GM23248 (cell line): ENCODE measurements at places on chromosomes 5 and 9. TPM values are rescaled to one million over a fixed set of nuclear protein-coding genes. Genes with fewer than 3 reads are reported as not detected.

- H3K4me3 ChIP-seq, result no peak overlapping the region
- DNase-seq, result peak; percentile 26
- peaks cover 8% of the 10 kb centered on the region; the same call in 1 of the 2 replicates for H3K36me3 ChIP-seq
- H3K4me1 ChIP-seq, result peaks cover 10% of the 10 kb centered on the region; the same call in 1 of the 2 replicates
- no peak overlapping the region for H3K27ac ChIP-seq
- H3K27me3 ChIP-seq, result no peaks in the 10 kb centered on the region
Measured at GRCh38 chr5:177452688-177453638, 6.3 kb downstream of the PRR7 start.

The AK6 gene
- 17.0 and 20.0 TPM in 2 replicates for total RNA-seq

DNA sequence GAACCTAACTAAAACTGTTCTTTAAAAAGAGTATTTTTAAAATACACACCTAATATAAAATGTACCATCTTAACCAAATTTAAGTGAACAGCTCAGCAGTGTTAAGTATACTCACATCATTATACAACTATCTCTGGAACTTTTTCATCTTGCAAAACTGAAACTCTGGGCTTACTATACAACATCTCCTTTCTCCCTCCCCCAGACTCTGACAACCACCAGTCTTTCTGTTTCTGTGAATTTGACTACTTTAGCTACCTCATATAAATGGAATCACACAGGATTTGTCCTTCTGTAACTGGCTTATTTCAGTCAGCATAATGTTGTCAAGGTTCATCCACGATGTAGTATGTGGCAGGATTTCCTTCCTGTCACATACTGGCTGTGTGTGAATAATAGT is 93.5 kb downstream of the FOXD1 start:
- peak; percentile 34 for DNase-seq
- no peak overlapping the region for H3K27ac ChIP-seq
- H3K27me3 ChIP-seq, result no peaks in the 10 kb centered on the region

DNA sequence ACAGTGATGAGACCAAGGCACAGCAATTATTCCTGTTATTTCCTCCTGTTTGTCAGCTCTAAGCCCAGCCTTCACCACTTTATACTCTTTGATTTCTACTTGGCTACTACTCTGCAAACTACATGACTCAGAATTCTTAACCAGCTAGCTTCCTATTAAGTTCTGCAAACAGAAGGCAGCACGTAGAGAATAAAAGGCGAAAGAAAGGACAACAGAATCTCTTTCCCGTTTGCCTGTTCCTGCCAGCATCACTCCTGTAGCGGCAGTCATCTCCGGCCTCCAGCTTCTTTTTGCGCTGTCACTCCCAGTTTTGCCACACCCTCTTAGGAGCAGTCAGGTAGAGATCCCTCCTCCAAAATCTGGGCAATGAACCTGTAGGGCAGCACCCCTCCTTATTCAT is 29.9 kb downstream of the DPYSL3 start:
- H3K4me3 ChIP-seq, result peak overlapping the region; percentile 14; the same call in 1 of the 2 replicates
- no peaks in the 10 kb centered on the region for H3K36me3 ChIP-seq
- no peaks in the 10 kb centered on the region for H3K27me3 ChIP-seq
- H3K4me1 ChIP-seq, result peaks cover 54% of the 10 kb centered on the region
- peak overlapping the region; percentile 28 for H3K27ac ChIP-seq

The PTPRD gene
- total RNA-seq, result not detected in 2 replicates

The STPG3 gene
- total RNA-seq, result not detected in 2 replicates

GRCh38 chr9:135980926-135981630 is 19.9 kb upstream of the UBAC1 start:
- no peaks in the 10 kb centered on the region for H3K36me3 ChIP-seq
- no peak for DNase-seq
- H3K27me3 ChIP-seq, result peaks cover 27% of the 10 kb centered on the region
- no peak overlapping the region for H3K4me3 ChIP-seq
- H3K27ac ChIP-seq, result no peak overlapping the region
- H3K4me1 ChIP-seq, result no peaks in the 10 kb centered on the region

DNA sequence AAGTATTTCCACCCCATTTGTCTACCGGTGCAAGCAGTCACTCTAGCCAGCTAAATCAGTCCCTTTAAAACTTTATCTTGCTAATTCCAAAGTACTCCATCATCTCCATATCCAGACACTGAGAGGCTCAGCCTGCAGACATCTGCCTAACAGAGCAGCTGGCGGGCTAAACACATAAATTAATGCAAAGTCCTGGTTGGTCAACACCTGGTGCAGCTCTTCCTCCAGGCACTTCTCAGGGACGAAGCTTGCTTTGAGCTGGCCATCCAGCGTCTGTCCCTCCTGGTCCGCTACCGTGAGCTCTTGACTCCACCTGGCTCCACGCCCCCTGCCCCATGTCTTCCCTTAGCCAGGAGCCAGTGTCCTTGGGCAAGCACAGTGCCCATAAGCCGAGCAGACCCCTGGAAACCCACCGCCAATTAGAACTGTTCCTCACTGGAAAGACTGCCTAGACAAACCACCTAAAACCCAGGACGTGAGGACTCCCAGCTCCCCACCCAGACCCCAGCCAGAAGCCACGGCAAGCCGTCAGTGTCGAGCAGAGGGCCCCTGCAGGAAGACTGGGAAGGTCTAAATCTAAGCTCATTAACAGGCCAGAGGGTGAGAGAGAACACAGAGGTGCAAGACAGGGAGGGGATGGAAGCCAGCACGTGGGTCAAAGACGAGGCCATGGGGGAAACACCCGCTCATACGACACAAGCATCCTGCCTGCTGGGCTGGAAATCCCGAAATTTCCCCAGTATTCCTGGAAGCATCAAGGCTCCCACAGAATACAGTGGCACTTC is 120.0 kb downstream of the COL23A1 start:
- no peak overlapping the region for H3K4me3 ChIP-seq
- H3K4me1 ChIP-seq, result no peaks in the 10 kb centered on the region
- H3K27me3 ChIP-seq, result no peaks in the 10 kb centered on the region
- DNase-seq, result no peak

DNA sequence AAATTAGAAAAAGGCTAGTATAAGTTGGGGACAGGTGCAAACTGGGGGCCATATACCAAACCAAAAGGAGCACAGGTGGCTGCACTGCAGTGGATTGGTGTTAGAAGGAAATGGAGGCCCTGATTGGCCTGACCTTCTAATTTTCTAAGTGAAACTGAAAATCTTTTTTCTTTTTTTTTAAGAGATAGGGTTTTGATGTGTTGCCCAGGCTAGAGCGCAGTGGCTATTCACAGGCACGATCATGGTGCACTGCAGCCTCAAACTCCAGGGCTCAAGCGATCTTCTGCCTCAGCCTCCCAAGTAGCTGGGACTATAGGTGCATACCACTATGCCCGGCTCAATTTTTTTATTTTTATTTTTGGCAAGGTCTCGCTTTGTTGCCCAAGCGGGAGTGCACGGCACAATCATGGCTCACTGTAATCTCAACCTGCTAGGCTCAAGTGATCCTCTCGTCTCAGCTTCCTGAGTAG is 9.8 kb upstream of the CCDC69 start:
- no peak for DNase-seq
- H3K36me3 ChIP-seq, result no peaks in the 10 kb centered on the region
- no peak overlapping the region for H3K4me3 ChIP-seq
- 0 out of 2 replicates have a peak, but pooled peaks cover 6% of the 10 kb centered on the region for H3K27me3 ChIP-seq
- no peaks in the 10 kb centered on the region for H3K4me1 ChIP-seq

The ZNF483 gene
- total RNA-seq, result 0.25 and 0.32 TPM in 2 replicates

DNA sequence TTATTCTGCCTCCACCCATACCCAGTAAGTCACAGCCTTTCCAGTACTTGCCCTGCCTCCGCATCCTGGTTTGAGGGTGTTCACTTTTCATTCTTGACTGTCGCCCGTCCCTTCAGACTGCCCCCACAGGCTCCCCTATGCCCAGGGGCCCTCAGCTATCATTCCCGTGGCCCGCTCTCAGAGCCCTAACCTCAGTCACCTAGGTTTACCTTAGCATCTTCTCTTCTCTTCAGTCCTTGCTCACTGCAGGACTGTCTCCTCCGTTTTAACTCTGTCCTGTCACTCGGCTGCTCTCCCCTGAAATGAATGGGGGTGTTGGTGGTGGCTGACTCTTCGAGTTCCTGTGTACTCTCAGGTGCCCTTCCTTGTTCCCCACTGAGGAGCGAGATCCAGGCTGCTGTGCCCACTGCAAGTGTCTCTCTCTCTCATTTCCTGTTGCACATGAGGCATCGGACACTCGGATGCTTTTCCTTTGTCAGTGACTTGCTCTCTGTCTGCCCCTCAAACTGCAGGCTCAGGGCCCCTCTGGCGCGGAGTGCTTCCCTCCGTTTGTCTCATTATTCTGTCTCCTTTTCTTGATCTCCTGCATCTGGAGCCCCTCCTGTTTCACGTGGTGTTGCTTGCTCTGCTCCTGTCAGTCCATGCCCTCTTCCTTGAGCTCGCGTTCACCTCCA is 89.8 kb downstream of the CACNA1B start:
- H3K27ac ChIP-seq, result no peak overlapping the region
- H3K36me3 ChIP-seq, result no peaks in the 10 kb centered on the region

- no peak overlapping the region for H3K27ac ChIP-seq
- H3K27me3 ChIP-seq, result peaks cover 54% of the 10 kb centered on the region
- no peaks in the 10 kb centered on the region for H3K36me3 ChIP-seq
- H3K4me3 ChIP-seq, result no peak overlapping the region
Measured at GRCh38 chr9:10614196-10614800, 1.5 kb upstream of the PTPRD start.

- H3K36me3 ChIP-seq, result no peaks in the 10 kb centered on the region
- no peak for DNase-seq
- no peak overlapping the region for H3K4me3 ChIP-seq
- no peaks in the 10 kb centered on the region for H3K4me1 ChIP-seq
- H3K27me3 ChIP-seq, result no peaks in the 10 kb centered on the region
- H3K27ac ChIP-seq, result no peak overlapping the region
Measured at GRCh38 chr9:72173080-72173479, 23.8 kb downstream of the GDA start.

DNA sequence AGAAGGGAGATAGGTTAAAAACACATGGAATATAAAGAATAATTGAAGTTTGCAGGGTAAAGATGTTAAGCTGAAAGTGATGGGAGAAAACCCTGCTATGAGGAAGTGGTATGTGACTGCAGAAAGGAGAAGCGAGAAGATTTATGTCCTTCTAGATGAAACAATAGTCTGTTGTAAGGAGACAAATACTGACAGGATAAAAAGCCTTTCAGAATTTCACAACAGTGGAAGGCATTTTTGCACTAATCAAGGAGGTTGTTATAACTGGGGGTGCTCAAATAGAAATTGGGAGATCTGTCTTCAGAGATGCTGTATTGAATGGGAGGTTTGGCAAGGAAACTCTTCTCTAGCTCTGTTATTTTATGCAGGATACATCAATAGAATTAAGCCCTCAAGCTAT is 69.6 kb downstream of the NMUR2 start:
- H3K4me3 ChIP-seq, result no peak overlapping the region
- H3K36me3 ChIP-seq, result no peaks in the 10 kb centered on the region
- no peaks in the 10 kb centered on the region for H3K4me1 ChIP-seq
- no peak overlapping the region for H3K27ac ChIP-seq
- H3K27me3 ChIP-seq, result no peaks in the 10 kb centered on the region
- no peak for DNase-seq

DNA sequence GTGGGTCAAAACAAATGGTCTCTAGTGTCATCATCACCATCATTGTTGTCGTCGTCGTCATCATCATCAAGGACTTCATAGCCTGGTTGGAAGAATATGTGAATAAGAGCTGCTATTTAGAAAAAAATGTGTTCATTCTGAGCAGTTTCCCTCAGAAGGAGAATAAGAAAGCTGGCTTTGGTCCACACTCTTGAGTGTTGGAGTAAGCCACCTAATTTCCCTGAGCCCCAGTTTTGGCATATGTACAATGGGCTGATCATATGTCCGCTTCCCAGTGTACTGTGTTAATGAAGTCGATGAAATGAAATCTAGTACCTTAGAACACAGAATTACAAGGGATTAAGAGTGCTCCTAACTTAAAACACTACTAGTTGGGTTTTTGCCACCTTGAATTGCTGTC is 545.5 kb downstream of the CCDC171 start:
- H3K36me3 ChIP-seq, result no peaks in the 10 kb centered on the region
- no peak overlapping the region for H3K4me3 ChIP-seq
- no peak for DNase-seq
- no peak overlapping the region for H3K27ac ChIP-seq

DNA sequence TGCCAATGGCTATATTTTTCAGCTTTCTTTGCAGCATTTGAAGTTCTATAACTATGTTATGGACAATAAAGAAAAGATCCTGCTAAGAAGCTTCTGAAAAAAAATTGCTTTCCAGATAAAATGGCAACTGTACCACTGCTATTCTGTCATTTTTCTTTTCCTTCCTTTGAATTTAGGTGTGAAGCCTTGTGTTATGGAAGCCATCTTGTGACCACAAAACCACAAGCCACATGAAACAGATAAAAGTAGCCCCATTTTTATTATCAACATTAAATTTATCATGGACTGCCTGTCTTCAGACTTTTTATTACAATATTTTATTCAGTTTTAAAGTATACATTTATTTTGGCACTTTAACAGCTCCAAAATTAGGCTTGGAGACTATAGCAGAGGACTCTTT is 289.9 kb upstream of the ACTBL2 start:
- H3K4me3 ChIP-seq, result no peak overlapping the region
- no peak overlapping the region for H3K27ac ChIP-seq
- no peaks in the 10 kb centered on the region for H3K27me3 ChIP-seq

GRCh38 chr9:112012026-112012902 is 115.7 kb downstream of the UGCG start:
- DNase-seq, result peak; percentile 95
- H3K27me3 ChIP-seq, result no peaks in the 10 kb centered on the region
- H3K27ac ChIP-seq, result peak overlapping the region; percentile 91
- no peaks in the 10 kb centered on the region for H3K36me3 ChIP-seq
- peaks cover 29% of the 10 kb centered on the region for H3K4me1 ChIP-seq
- H3K4me3 ChIP-seq, result peak overlapping the region; percentile 30; the same call in 1 of the 2 replicates

GRCh38 chr9:91214086-91214485 is 147.6 kb downstream of the AUH start:
- no peaks in the 10 kb centered on the region for H3K27me3 ChIP-seq
- H3K4me1 ChIP-seq, result peaks cover 25% of the 10 kb centered on the region
- no peak overlapping the region for H3K4me3 ChIP-seq
- DNase-seq, result peak; percentile 48
- no peak overlapping the region for H3K27ac ChIP-seq
